ENCODE measurements at places on chromosomes 1 and 21.

DNA sequence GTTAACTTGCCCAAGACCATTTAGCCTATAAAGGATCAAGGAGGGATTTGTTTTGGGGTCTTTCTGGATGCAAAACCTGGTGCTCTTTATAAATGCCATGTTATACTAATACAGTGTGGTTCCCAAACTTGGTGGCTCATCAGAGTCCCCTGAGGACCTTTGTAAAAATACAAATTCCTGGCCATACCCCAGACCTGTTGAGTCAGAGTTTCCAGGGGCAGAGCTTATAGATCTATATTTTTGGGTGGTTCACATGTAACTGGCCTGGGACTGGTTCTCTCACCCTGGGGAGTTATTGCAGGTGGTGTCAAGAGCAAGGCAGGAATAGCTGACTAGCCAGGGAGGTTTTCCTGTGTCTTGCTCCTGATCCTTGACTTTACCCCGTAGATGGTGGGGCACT is 136.9 kb upstream of the HNRNPU start:
- no peak for DNase-seq

- no peak for DNase-seq
These were observed 1.6 kb upstream of the CTSK start for GRCh38 chr1:150809651-150810050.

GRCh38 chr21:32940079-32941014 is 85.4 kb upstream of the OLIG2 start:
- DNase-seq = peak; percentile 18

DNA sequence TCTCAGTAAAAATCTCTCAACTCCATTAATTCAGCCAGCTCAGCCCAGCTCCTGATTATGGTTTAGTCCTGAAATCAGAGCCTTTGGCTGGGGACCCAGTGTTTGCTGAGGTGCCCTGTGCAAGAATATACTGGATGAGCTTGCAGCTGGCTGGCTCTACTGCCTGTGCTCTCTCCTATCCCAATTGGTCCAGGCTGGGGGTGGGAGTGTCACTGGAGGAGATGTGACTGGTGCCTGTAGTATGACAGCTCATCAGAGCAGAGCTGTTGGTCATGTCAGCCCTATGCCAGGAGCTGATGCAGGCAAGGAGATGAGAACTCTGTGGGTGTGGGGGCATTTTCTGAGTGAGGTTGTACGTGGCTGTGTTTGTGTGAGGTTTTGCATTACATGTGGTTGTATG is 87.0 kb downstream of the TNR start:
- no peak for DNase-seq

DNA sequence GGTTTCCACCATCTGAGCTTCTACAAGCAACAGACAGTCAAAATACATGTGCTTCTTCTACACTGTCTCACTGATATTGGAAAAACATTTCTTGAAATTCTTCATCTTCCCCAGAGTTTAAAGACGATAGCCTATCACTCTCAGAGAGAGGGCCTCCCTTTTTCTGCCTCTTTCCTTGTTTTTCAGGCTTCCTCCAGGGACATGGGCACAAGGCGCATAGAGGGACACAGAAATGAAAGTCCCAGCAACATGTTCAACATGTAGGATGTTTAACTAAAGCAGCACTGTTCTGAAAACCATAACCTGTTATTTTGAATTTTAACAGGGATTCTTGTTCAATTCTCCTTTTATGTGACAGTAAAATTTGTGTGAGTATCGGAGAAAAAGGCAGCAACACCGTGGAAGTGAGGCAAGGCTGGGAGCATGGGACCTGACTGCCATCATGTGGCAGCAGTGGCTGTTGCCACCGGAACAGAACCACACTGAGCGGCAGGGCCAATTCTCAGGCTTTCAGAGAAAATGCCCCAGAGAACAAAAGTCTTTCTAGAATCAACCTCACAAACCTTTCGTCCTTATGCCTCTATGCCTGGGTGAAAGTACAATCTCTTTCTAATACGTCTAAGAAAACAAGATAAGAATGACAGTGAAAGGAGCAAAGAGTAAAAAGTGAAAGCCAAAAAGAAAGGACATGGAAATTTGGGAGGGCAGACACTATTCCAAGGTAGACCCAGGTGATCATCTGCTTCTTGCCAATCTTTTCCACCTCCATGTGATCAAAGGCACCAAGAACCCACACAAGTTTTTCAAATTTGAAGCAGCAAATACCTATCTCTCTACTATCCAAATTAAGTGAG is 54.5 kb downstream of the PCNX2 start:
- DNase-seq = no peak

- peak; percentile 22 for DNase-seq
These were observed 167.2 kb upstream of the HMCN1 start for GRCh38 chr1:185566995-185567394.

DNA sequence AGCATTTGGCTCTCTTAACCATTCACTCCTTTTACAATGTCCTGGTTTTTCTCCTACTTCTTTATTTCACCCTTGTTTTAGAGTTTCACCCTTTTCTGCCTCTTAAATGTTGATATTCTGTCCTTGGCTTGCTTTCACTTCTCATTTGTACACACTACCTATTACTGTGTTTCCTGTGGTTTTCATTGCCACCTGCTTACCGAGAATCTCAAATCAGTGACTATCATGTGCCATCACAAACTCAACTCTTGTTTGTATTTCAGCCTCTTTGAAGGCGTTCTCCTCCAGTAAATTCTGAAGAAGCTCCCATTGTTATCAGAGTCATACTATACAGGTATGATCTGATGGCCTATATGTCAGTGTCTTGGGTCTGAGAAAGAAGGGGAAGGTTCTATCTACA is 65.7 kb downstream of the NPHS2 start:
- no peak for DNase-seq

DNA sequence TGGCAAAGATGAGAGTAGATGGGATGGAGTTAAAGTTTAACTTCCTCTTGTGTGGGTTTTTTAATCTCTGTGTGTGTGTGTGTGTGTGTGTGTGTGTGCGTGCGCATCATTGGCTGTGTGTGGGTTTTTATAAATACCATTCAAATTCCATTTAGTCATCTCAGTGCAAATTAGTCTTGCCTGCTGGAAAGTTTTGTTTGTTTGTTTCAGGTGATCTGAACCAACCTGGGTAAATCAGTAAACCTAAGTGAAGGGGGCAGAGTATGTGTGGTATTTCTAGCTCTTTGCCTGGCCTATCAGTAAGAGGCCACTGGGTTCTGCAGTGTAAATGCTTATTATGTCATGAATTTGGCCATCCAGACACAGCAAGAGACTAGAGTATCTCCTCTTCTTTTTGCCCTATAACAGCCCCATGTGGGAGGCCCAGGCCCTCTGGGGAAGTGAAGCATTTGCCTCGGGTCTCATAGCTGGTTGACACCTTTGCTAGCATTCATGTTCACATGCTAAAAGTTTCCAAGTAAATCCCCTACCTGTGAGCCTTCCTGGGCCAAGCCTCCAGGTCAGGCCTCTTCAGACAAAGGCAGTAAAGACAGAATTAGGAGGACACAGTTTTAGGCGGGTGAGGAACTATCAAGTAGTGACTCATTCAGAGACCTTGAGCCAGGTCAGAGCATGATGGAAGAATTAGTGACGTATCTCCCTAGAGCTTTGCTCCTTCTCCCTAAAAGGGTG is 14.7 kb downstream of the INTS3 start:
- no peak for DNase-seq

- no peak for DNase-seq
These were observed 55.9 kb downstream of the NENF start for GRCh38 chr1:212488436-212489283.

- DNase-seq = no peak
These were observed 38.7 kb downstream of the RGS5 start for GRCh38 chr1:163163881-163164582.

- no peak for DNase-seq
These were observed 66.1 kb upstream of the SERBP1 start for GRCh38 chr1:67496329-67496728.

DNA sequence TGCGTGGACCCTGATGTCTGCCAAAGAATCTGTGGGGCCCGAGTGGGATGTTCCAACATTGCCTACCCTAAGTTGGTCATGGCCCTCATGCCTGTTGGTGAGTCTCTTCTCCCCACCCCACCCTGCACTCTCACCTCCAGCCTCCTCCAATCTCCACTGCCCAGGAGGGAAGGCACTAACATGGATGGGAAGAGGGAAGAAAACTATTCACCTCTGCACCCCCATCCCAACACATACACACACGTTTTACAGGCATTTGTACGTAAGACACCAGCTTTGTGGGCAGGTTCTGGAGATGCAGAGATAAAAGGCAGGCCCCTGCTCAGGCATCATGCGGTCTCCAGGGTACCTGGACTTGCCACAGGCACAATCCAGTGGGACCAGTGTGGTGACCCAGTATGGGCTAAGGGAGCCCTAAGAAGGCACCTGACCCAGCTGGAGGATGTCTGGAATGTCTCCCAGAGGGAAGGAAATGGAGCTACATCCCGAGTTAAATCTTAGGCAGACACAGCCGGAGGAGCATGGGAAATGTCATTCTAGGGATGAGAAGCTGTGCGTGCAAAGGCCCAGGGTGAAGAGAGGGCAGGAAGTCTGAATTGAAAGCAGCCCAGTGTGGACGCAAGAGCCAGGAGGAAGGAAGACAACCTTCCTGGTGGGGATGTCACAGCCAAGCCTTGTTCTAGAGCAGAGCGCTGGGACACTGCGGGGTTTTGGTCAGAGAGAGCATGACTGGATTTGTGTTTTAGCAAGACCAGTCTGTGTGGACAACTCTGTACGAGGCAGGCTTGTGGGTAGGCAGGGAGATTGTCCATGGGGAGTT is 11.4 kb downstream of the SLC5A9 start:
- no peak for DNase-seq

GRCh38 chr1:245550720-245551043 is 395.9 kb downstream of the KIF26B start:
- DNase-seq = no peak

DNA sequence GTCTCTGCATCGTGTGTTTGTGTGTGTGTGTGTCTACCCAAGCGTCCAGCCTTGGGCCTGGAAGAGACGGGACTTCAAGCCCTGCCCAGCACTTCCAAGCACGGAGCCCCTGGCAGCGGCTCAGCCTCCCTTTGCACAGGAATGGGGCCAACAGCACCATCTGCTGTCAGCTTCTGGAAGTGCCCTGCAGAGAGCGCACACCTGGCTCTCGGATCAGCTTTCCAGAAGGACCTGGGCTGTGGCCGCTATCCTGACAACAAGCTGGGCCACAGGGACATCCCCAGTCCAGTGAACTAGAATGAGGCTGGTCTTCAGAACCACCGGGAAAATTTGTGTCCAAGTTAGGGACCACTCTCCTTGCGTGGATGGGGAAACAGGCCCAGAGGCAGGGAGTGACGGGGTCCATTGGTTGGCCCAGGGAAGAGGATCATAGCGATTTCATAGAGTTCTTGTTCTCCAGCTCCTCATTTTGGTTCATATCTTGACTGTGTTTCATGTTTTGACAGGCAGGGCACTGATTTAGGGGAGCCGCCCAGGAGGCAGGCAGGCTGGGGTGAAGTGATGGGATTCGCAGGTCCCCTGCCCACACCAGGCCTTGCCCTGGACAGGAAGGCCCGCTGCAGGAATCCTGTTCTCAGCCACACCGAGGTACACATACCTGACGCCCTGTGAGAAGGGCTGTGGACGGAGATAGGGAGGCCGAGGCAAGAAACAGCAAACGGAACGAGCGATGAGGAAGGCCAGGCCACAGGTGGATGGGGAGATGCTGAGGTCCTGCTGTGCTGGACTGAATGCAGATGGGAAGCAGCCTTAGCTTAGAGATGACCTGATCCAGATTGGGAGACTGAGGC is 38.4 kb downstream of the TAS1R2 start:
- peak; percentile 39 for DNase-seq

DNA sequence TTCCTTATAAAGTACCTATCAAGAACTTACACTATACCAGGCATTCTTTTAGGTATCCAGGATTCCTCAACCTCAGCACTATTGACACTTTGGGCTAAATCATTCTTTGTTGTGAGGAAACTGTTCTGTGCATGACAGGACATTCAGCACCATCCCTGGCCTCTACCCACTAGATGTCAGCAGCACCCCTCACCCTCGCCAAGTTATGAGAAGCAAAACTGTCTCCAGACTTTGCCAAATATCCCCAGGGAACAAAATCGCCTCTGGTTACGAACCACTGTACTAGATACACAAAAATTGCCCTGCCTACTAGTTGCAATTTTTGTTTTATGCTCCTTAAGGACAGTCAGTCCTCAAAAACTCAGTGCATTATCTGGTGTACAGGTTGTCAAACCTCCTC is 35.7 kb downstream of the PALMD start:
- DNase-seq = no peak

DNA sequence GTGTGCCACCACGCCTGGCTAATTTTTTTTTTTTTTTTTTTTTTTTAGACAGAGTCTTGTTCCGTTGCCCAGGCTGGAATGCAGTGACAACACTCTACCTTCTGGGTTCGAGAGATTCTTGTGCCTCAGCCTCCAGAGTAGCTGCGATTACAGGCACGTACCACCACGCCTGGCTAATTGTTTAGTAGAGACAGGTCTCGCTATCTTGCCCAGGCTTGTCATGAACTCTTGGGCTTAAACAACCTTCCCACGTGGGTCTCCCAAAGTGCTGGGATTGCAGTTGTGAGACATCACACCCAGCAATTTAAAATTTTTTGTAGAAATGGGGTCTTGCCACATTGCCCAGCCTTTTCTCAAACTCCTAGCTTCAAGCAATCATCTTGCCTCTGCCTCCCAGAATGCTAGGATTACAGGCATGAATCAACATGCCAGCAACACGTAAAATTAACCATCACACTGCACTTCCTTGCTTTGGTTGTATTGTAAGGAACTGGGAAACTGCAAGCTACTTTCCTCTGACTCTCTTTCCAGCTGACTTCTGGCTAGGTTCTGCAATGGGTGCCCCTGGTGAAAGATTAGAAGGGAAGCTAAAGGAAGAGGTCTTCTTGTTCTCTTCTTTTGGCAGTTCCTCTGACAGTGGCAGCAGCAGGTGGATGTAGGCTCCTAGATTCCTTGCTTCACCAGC is 13.9 kb upstream of the IL6R start:
- no peak for DNase-seq

DNA sequence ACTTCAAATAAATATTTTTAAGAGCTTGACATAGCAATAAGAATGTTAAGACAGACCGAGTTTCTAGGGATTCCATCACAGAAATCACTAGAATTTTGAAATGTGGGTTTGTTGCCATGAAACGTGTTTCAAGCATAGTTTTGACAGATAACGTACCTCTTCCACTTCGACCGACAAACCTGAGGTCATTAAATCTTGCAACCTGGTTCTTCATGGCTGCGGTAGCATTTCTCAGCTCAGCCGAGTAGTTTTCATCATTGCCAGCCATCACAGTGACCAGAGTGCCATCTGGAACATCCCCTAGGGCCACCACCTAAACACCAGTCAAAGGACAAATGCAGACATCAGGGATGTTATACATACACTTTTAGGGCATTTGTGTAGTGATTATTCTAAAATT is 168.7 kb downstream of the RUNX1 start:
- no peak for DNase-seq

DNA sequence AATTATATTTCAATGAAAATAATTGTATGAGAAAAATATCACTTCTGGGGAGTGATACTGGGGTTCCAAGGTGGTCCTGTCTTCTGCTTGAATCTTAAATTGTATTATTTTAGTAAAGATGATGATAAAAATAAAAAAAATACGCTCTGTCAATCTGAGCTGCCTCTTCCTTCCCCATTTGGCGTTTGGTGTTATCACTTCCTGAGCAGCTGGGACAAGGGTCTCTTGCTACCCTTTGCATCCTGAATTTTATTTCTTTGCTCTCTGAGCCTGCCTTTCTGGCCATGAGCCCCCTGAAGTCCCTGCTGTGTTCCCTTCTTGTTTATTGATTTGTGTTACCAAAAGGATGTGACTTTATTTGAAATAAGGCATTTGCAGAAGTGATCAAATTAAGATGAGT is 111.0 kb downstream of the KCNJ6 start:
- DNase-seq = no peak

GRCh38 chr1:212461916-212462660 is 29.4 kb downstream of the NENF start:
- no peak for DNase-seq

Measured in stimulated activated CD4-positive, alpha-beta T cell treated with anti-CD3 and anti-CD28 coated beads, Interleukin-2, amount 100 ng/mL, for 4 hours (primary cell).